ENCODE measurements at places on chromosomes 4 and X.

- no peak for DNase-seq
Observed at GRCh38 chrX:18970465-18970864, 13.4 kb downstream of the PHKA2 start.

DNA sequence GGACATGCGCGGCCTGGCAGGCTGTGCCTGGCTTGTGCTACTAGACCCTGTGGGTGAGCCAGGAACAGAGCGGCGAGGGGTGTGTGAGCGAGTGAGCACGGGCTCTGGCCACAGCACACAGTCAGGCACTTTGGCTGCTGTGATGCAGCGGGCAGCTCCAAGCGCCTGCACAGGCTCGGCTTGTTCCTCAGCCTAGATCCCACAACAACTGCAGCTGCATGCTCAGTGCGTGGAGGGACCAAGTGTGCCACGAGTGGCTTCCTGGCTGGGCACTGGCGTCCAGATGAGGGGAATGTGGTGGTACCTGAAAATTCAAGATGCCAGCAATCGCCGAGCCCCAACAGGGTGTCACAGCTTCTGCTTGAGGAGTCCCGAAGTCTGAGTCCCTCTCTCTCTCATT is 1056.6 kb downstream of the RAPGEF2 start:
- no peak for DNase-seq

- DNase-seq = no peak
Observed at GRCh38 chr4:107999932-108000539, 10.3 kb downstream of the HADH start.

DNA sequence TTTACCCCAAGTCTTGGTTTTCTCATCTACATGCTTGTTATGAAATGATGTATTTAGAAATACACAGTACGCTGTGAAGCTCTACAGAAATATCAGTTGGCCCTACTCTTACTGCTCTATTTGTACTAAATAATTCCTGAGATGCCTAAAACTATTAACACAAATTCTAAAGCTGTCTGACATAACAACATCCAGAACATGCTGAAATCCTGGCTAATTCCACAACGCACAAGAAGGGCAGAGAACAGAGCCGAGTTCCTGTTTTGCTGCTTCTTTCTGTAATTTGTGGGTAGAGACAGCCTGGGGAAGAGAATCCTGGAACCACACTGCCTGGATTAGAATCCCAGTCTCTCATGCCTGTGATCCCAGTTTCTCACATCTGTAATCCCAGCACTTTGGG is 59.0 kb downstream of the ZNF827 start:
- no peak for DNase-seq

- DNase-seq = no peak
Observed at GRCh38 chr4:176902710-176903323, 110.1 kb upstream of the VEGFC start.

DNA sequence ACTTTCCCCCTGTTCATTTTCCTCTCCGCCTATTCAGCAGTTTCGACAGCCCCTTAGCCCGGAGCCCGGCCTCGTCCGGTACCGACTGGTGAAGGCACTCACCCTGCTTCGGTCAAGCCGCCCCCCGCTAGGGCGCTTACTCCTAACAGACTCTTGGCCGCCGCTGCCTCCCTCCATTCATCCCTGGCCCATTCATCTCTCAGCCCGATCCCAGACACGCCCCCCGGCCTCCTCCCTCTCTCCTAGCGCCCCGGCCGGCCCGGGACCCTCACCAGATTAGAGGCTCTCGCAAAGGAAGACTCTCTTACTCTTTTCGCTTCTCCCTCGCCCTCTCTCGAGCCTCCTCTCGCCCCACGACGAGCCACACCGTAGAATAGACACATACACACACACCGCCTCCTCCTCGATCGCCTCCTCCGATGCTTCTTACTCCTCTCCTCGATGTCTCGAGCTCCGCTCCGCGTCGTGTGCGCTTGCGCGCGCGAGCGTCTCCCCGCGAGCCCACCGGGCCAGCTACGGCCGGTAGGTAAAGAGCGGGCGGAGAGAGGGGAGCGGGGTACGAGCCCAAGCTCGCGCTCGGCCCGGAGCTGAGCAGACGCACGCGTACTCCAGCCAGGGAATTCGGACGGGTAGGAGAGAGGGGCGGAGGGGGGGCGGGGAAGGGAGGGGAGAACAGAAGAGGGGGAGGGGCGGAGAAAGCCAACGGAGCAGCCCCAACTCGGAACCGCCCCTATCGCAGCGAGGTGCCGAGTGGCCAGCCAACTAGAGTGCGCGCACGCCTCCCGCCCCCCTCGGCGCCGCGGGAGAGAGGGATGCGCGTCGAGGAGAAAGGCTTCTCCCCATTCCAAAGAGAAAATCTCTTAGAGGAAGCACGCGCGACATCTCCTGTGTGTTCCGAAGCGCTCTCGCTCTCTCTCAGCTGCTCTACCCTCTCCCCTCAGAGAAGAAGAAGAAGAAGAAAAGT is at the start of gene WNK3:
Gene WNK3 (minus strand): TSS at position 633 of the 964 bp plus-strand sequence.
- peak; percentile 51 for DNase-seq

DNA sequence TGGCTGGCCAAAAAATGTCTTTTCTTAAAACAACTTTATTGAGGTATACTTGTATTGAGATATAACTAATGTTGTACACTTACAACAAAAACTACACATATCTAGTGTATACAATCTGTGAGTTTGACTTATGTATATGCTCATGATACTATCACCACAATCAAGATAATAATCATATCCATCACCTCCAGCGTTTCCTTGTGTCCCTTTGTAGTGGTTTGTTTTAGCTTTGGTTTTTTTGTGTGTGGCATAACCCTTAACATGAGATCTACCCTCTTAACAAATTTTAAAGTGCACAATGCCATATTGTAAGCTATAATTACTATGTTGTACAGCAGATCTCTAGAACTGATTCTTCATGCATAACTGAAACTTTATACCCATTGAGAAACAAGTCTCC is 13.4 kb upstream of the PCSK1N start:
- DNase-seq = no peak

DNA sequence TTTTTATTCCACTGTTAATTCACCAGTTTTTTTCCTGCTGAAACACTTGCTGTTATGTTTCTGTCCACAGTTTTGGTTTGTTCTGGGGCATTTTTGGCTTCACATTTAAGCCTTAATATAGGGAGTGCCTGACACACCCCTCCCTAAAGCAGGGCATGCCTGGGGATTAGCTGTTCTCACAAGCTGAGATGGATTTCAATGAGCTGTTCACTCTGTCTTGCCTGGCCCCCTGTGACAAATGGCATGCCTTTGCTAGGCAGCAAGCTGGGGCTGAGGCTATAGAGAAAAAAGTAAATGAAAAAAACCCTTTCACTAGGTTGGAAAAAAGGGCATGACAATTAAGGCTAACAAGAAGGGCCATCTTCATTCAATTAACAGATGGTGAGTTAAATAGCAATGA is 22.4 kb downstream of the LPAR4 start:
- DNase-seq = no peak

DNA sequence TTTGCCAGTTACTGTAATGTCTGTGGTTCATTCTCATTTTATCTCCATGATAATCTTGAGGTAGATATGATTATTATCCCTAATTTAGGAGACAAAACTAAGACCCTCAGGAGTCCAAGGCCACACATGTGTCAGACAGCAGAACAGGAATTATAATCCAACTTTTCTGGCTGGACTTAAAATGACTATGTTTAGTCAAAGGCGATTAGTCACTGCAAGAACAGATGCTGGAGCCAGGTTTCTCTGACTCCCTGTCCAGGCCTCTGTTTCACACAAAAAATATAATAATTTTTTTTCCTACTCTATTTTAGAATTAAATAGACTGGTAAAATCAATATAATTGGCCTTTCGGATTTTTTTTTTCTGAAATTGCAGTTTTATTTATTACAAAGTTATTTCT is 56.7 kb upstream of the TMEM131L start:
- no peak for DNase-seq

- DNase-seq = no peak
Observed at GRCh38 chrX:15382813-15383212, 1.4 kb downstream of the VEGFD start.

DNA sequence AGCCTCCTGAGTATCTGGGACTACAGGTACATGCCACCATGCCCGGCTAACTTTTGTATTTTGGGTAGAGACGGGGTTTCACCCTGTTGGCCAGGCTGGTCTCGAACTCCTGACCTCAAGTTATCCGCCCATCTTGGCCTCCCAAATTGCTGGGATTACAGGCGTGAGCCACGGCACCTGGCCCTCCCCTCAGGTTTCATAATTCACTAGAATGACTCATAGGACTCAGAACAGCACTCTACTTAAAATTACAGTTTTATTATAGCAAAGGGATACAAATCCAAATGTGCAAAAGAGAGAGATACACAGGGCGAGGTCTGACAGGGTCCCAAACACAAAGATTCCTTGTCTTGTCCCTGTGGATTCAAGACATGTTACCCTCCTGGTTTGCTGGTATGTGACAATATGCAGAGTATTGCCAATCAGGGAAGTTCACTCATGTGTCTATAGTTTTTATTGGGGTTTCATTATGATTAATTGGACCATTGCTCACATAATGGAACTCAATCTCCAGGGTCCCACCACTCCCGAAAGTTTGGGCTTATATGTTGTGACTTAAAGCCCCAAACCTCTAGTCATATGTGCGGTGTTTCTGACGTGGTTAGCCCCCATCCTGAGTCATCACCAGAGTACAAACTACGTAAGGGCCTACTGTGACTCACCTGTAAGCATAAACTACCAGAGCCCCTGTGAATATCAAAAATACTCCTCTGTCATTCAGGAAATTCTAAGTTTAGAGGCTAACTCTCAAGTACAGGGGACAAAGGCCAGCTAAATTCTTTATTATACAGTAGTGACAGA is 5.2 kb downstream of the YIPF6 start:
- peak; percentile 83 for DNase-seq

All from activated CD4-positive, alpha-beta memory T cell treated with anti-CD3 and anti-CD28 coated beads for 36 hours (primary cell).